IMR-90 (cell line): ENCODE measurements at places on chromosomes 11 and 22. TPM values are rescaled to one million over a fixed set of nuclear protein-coding genes. Genes with fewer than 3 reads are reported as not detected.

DNA sequence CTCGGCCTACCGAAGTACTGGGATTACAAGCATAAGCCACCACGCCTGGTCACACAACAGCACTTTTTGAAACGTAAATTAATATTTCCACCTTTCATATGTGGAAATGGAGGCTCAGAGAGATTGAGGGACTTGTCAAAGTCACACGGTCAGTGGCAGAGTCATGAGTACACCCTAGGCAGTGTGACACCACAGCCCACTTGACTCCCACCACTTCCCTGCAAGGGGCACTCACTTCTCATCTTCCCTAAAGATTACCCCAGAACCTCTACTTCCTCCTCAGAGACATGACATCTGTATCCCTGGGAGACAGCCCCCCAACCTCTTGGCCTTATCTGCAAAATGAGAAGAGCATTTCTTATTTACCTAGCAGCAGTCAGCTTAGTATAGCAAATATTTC is 16.5 kb upstream of the MYOD1 start:
- no peak for DNase-seq

DNA sequence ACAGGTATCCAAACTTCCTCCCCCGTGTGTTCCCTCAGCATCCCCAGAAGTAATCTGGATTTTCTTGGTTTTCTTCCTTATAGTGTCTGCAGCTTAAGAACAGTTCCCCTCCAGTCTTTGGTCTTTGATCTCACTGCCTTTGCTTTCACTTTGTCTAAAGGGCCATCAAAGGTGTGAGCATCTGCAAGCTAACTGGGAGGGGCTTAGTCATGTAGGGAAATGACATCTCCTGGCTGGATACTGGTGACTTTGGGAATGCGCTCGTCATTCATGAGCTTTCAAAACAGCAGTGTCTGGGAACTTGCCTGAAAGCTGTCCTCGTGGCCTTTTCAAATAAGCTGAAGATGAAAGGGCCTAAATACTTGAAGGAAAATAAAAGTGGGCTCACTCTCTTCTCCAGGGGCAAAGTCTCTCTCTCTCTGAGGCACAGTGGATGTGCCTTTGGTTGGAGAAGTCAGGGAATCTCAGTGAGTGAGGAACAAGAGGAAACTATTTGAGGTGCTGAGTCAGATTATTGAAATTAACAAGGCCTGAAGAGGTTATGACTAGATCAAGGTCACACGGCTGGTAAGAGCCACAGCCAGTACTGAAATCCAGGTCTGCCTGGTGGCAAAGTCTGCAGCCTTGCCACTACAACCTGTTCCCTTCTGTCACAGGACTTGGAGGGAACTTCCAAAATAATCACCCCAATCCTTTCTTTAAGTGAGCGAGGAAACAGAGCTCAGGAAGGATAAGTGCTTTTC is 45.6 kb upstream of the TENM4 start:
- DNase-seq = no peak

GRCh38 chr22:21937821-21938070 is 14.9 kb downstream of the PPM1F start:
- DNase-seq = peak; percentile 94

- DNase-seq = no peak
These were observed 12.8 kb downstream of the RAB3IL1 start for GRCh38 chr11:61904539-61905048.

GRCh38 chr11:76600124-76600655 is 70.4 kb downstream of the LRRC32 start:
- DNase-seq = no peak

GRCh38 chr11:18191376-18191775 is 18.7 kb downstream of the MRGPRX4 start:
- DNase-seq = peak; percentile 2

The OR51E2 gene
- total RNA-seq = 0.56 and 0.72 TPM in 2 replicates

The NLRP14 gene
- under 0.01 TPM in 2 replicates for total RNA-seq

The MYOD1 gene
- total RNA-seq = not detected in 2 replicates

GRCh38 chr11:43871051-43871450 is 9.6 kb upstream of the ALKBH3 start:
- no peak for DNase-seq

The ASPHD2 gene
- total RNA-seq = 1.1 and 1.3 TPM in 2 replicates

- no peak for DNase-seq
These were observed 11.8 kb upstream of the MAPK11 start for GRCh38 chr22:50281957-50282356.

The ZNF280A gene
- not detected in 2 replicates for total RNA-seq
